Activated naive CD4-positive, alpha-beta T cell treated with anti-CD3 and anti-CD28 coated beads, Interleukin-2, amount 10 ng/mL, durations not matched to agents 7 days and 5 days (primary cell): ENCODE measurements at places on chromosomes 7 and 10.

DNA sequence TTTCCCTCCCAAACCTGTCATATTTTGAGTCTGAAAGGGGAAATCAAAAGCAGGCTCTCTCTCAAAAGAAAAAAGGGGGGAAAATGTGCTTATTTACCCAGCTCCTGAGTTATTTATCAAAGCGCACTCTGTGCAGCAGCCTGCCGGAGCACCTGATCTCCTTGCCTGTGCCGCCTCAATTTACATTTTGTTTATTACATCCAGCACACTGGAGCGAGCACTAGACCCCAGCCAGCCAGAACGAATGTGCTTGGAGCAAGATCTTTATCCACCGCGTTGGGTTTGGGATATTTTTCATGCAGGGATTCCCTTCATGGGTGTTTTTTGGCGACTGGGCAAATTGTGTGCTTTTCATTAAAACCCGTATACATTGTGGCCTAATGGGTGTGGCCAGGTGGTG, 161.9 kb upstream of the INSYN2A start:
- no peak for DNase-seq

- no peak for DNase-seq
Measured at GRCh38 chr7:115178835-115179234, 256.9 kb downstream of the MDFIC start.

GRCh38 chr7:120033114-120033513, 239.9 kb upstream of the KCND2 start:
- DNase-seq = no peak

- DNase-seq = no peak
Measured at GRCh38 chr7:69311489-69311888, 286.8 kb upstream of the AUTS2 start.

DNA sequence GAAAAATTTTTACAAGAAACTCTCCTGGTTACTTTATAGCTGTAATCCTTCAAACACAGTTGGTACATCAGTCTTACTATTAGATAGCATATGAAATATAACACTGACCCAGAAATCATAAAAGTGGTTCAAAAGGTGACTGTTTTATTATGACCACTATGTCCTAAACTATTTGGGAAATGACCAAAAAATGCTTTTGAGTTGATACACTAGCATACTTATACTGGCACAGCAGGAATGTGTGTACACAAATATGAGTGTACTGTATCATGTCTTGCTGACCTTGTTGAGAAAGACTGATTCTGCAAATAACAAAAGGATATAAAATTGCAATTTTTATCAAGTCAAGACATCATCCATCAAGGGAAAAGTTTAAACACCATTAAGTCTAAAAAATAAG, 24.3 kb downstream of the CSTF2T start:
- DNase-seq = no peak

GRCh38 chr10:26357203-26357602, 80.9 kb upstream of the APBB1IP start:
- no peak for DNase-seq

GRCh38 chr10:58638388-58638787, 125.7 kb downstream of the BICC1 start:
- no peak for DNase-seq

DNA sequence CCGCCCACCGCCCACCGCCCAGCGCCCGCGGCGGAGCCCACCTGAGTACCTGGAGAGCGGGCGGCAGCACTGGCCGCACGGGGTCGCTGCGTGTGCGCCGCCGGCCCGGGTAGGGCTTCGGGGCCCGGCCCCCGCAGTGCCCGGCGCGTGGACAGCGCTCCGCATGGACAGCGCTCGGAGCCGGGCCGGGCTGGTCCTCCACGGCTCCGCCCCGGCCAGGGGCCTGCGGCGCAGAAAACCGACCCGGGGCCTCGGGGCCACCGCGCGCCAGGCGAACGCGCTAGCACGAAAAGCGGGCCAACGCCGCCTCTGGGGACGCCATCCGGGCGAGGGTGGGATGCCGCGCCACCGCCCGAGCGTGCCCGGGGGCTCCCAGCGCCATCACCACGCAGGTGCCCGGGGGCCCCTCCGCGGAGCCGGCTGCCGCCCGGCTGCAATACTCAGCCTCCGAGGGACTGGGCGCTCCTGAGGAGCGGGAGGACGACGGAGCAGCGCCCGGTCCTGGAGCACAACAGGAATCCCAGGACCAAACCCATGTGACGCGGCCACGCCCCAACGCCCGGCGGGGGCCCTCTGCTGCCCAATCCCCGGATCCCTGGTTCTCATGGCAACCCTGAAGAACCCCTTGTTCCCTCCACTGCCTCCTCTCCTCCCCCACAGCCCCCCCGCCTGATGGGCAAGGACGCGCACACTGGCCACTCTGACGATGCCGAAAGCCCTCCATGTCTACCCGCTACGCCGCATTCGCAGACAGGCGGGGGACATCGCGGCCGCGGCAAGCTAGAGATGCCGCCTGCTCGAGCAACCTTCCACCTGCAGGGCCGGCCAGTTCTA, at the start of gene GRB10:
TSS of gene GRB10 (minus strand) at position 522 of the 834 bp plus-strand sequence. CDS start 50,574 bp downstream, outside the sequence.
- DNase-seq = no peak

DNA sequence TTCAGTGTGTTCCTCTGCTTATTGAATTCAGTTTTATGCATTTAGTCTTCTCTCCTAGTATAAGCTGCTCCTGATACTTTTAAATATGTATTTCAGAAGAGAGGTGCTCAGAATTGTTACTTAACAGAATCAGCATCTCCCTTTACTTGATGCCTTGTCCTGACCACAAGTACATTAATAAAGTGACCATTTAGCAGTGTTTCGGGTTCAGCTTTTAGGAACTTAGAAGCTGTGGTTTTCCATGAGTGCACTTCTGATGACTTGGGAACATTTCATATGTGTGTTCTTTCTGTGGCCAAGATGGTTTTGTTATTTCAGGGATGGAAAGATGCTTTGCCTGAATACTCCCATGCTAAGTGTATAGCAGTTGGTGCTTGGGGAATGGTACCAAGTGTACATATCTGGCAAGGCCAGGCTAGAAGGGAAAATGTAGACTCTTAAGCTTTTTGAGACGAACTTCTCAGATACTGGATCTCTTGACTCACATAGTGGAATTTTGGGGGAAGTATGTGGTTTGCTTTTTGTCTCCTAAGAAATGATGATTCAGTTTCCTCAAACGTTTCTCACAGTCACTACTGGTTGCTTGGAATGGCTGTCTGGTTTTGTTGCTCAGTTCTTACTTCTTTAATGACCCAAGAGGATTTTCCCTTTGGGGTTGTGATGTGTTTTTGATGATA, 17.2 kb downstream of the SGPL1 start:
- no peak for DNase-seq

DNA sequence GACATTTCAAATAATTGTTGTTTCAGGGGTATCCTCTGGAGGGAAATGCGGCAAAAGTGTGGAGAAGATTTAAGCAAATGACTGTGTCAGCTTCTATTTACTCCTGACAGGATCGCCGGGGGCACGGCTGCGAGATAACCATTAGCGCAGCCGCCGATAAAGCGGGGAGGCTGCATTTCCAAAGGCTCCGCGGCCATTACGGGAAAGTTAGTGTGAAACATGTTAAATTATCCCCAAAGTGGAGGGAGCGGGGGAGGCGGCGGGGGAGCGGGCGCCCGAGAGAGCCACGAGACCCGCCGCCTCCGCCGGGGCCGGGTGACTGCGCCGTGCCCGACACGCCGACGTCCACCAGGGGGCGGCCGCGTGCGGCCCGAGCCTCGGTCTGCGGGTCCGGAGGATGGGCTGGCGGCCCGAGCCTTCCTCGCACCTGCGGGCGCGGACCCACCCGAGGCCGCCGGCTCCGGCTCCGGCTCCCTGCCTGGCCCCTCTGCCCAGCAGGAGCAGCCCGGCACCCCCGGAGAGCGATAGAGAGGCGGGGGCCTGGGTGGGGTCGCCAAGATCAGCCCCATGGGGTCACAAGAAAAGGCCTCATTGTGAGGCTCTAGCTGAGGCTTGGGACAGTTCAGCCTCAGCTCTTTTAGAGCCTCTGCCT, 74.4 kb upstream of the PAX2 start:
- peak; percentile 71 for DNase-seq

DNA sequence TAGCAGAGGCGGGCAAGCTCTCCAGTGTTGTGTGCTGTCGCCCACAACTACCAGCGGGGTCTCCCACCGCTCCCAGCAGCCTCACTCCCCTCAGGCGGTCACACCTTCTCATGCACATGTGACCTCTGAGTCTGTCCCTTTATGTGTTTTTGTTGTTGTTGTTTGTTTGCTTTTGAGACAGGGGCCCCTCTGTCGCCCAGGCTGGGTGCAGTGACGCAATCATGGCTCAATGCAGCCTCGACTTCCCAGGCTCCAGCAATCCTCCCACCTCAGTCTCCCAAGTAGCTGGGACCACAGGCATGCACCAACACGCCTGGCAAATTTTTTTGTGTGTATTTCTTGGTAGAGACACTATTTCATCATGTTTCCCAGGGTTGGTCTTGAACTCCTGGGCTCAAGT, 1.5 kb downstream of the CPSF4 start:
- no peak for DNase-seq

DNA sequence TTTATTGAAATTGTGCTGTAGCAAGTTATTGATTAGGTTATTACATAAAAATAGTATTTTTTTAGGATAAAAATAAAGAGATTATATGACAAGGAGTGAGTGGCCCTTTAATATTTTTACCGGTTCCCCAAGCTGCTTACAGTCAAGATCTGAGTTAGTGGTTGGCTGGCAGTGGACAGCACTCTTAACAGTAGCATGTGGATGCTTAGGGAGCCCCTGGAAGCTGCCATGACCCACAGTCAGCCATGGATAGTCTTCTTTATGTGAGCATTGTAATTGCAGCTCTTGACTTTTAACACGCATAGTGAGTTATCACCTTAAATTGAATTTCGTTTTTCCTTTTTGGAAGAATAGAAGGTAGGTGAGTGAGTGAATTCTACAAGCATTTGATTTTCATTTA, 22.1 kb downstream of the RAB18 start:
- no peak for DNase-seq

GRCh38 chr10:19421674-19422073, 373.1 kb downstream of the MALRD1 start:
- DNase-seq = no peak

DNA sequence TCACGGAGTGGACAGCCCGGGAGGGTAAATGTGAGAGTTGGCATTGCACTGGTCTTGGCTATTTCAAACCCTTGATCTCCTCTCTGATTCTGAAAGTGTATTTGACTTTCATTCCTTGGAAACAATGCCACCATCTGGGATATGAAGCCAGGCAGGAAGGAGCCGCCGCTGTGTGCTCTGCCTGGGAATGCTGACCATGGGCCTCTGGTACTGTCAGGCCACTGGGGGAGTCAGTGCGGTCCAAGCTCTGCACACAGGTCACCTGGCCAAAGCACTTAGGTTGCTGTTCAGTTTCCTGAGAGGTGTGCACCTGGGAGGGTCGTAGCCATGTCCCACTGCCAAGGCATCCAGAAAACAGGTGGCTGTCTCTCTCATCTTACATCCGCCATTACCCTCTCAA, 68.5 kb upstream of the SHH start:
- DNase-seq = no peak

DNA sequence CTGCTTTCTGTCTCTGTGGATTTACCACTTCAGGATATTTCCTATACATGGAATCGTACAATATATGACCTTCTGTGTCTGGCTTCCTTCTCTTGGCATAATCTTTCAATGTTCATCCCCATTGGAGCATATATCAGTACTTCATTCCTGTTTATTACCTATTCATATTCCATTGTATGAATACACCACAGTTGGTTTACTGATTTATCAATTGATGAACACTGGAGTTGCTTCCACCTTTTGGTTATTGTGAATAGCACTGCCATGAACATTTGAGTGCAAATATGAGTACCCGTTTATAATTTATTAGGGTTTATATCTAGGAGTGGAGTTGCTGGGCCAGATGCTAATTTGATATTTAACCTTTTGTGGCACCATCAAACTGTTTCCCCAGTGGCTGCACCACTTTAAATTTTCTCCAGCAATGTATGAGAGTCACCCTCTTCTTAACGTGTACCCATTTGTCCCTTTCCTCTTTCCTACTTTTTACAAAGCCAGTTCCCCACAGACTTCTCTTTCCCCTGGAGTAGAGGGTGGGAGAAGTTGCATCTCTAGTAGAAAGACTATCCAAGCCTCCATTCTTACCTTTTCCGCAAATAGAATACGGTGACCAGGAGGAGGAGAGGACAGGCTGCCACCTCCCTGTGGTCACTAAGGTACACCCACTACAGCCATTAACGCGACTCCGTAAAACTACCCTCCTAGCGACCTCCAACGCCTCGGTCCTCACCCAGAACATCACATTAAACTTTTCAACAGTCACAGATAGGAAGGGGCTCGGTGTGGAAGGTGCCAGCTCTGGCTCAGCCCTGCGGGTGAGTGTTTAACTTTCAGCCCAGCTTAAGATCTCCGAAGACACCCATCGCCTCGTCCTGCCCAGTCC, 25.6 kb downstream of the SCD start:
- DNase-seq = no peak
